ENCODE measurements at places on chromosomes 5 and 9.

GRCh38 chr9:88833946-88834345 lies 157.3 kb upstream of the S1PR3 start:
- no peak for DNase-seq

- no peak for DNase-seq
Observed at GRCh38 chr9:135802876-135803419, 101.0 kb downstream of the KCNT1 start.

GRCh38 chr5:2989517-2989916 lies 238.0 kb upstream of the IRX2 start:
- DNase-seq: no peak

GRCh38 chr5:116574367-116575325 lies at the start of gene SEMA6A:
TSS of gene SEMA6A (minus strand) at chr5:116574823. CDS start at chr5:116504944, 69,879 bp downstream.
- DNase-seq: no peak

DNA sequence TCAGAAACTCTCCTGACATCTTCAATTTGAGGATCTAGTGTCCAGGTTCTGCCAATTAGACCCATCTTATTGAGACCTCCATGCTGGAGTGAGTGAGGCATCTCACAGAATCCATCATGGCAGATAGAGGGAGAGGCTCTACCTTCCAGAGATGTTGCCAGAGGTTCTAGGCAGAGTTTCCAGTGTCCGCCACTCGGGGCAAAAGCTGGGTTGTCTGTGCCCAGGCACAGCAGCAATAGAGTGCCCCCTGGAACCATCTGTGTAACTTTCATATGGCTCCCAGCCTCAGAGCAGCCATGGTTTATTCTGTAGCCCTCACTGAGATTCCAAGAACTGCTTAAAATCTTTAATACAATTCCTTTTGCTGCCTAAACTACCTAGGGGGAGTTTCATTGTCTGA lies 16.6 kb upstream of the CCDC112 start:
- no peak for DNase-seq

GRCh38 chr5:65152131-65152530 lies 329.6 kb downstream of the ADAMTS6 start:
- no peak for DNase-seq

GRCh38 chr5:33441241-33442177 lies 744 bp downstream of the TARS1 start:
- DNase-seq: peak; percentile 2

DNA sequence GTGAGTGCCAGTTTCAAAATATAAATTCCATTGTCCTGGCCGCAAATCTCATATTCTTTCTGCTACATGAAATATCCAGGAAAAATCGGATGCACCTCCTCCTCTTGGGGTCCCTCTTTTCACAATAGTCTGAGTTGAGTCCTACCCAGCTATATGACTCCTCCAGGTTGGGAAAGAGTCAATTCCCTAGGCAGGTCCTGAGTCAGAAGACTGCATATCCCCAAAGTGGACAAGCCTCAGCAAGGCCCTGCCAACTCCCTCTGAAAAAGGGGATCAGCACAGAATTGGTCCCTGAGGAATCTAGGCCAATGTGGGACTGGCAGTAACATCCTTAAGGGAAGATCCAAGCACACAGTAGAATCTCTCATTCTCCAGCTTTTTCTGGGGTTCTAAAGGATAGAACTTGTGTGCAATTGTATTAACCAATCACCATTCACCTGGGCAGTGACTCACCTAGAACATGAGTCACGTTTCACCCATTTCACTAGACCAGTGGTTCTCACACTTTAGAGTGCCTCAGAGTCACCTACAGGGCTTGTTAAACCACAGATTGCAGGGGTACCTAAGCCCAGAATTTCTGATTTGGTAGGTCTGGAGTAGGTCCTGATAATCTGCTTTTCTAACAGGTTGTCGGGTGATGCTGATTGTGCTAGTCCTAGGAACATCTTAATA lies 44.7 kb upstream of the TMEM215 start:
- no peak for DNase-seq

- DNase-seq: no peak
Observed at GRCh38 chr5:6041977-6042550, 336.3 kb downstream of the MED10 start.

DNA sequence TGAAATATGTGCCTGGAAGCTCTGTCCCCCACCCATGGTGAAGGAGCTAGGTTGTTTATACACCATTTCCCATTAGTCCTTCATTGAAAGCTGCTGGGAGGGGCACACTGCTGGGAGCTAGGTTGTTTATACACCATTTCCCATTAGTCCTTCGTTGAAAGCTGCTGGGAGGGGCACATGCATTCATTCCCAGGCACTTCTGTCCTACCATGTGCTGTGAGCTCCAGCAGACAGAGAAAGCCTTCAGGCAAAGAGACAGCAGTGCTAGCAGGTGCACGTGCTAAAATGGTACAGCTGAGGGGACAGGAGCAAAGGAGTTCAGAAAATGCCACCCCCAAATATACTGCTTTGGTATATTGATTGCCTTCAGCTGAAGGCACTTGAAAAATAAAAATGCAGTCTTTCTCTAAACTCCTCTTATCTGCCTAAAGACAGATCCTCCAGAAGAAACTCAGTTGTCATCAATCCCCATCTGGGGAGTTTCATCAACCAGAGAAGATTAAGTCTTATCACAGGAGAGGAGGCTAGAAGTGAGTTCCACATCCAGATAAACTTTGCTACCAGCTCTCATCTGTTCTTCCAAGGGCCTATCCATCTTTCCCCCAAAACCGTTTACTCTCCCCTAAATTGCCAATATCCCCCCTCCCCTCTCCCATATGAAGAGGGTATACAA lies 27.7 kb upstream of the DAPK1 start:
- no peak for DNase-seq

- no peak for DNase-seq
Observed at GRCh38 chr5:38758774-38759600, 86.8 kb upstream of the OSMR start.

- no peak for DNase-seq
Observed at GRCh38 chr5:170147753-170148264, 42.1 kb downstream of the FOXI1 start.

- peak; percentile 59 for DNase-seq
Observed at GRCh38 chr5:36875790-36876298, 725 bp upstream of the NIPBL start.

DNA sequence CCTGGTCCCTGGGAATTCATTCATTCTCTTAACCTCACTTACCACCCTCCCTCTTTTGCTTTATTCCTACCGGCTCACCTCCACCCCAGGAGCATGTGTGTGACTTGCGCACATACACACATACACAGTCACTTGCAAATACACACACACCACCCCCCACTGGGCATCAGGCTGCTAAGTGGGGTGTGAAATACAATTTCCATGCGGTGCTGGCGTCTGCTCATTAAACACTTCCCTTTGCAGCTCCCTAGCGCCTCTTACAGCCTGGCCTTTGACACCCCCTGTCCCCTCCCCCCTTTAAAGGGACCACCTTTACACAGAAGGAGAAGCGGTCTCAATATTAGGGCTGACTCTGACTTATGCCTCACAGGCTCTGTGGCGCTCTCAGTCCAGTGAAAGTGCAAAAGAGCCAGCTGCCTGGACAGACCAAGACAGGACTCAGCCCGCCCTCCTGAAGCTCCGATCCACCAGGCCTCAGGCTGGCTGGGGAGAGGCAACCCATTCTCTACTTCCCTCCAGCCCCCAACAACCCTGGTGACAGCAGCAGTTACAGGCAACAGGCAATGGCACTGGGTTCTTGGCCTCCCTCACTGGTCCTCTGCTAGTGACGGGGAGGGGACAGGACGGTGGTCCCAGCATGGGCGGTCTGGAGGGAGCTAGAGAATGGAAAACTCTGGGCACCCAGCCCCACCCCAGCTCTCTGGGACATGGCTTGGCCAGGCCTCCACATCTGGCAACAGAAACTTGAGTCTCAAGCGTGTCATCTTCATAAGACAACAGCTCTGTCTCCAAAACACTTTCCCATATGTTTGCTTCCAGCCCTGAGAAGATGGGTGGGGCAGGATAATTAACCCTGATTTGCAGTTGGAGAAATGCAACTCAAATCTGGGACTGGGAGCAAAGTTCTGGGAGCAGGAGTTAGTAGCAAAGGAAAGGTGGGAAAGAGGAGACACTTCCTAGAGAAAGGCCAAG lies 12.0 kb downstream of the ENHO start:
- DNase-seq: no peak

- DNase-seq: no peak
Observed at GRCh38 chr9:106587042-106587441, 275.9 kb upstream of the ZNF462 start.

DNA sequence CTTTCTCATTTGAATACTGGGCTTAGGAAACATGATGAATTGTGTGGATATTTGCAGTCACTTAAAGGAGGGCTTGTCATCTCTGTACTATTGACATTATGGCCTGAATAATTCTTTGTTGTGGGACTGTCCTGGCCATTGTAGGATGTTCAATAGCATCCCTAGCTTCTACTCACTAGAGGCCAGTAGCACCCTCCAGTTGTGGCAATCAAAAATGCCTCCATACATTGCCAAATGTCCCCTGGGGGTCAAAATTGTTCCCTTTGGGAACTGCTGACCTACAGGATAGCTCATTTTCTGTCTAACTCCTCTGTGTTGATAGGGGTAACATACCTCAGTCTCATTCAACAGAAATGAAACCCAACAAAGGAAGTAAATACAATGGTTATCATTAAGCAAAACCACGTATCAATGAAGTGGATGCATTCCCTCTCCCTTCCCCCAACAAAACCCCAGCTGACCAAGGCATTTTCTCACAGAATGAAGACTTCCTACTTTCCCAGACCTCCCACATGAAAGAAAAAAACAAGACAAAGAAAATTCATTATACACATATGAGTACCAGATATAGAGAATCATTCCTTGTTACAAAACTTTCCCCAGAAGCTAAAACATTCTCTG lies 18.1 kb downstream of the FYB1 start:
- no peak for DNase-seq

GRCh38 chr9:14524873-14525515 lies 168.2 kb downstream of the ZDHHC21 start:
- no peak for DNase-seq

DNA sequence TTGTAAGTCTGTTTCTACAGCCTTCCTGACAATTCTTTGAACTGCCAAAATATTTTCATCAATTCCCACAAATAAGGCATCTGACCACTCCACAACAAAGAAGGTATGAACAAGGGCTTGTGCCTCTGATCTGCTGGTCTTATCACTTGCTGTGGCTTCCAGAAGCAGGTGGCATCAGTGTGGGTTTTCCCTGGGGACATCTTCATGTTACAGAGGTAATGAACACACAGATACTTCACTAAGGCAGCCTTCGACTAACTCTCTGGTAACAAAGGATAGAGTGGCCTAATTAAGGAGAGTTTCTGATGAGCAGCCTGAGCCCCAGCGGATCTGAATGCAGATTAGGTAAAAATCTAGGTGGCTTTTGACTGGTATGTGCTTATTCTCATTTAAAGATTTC lies 15.2 kb upstream of the ERAP2 start:
- DNase-seq: no peak

- no peak for DNase-seq
Observed at GRCh38 chr5:160363660-160364395, 6.6 kb downstream of the C1QTNF2 start.

- no peak for DNase-seq
Observed at GRCh38 chr5:131718487-131719014, 78.3 kb downstream of the FNIP1 start.
